ENCODE measurements at places on chromosomes 1 and 21.

- no peak for DNase-seq
Observed at GRCh38 chr1:39220891-39221870, 16.7 kb downstream of the MACF1 start.

GRCh38 chr21:32535612-32536011 is 49.7 kb downstream of the TCP10L start:
- no peak for DNase-seq

DNA sequence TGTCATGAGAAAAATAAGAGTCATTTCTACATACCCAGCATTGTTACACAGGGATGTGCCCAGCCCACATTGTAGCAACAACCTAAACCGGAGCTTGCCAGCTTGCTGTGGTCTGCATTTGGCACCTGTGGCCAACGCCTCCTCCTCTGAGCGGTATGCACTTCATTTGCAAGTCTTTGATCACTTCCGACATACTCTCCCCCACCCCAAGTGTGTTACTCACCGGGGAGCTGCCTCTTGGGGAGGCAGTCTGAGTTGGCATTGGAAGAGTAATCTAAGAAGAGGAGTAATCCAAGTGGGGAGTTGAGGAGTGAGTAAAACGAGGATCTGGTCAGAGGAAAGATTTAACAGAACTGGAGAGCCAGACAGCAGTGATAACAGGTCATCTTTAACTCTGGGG is 3.8 kb downstream of the BCL9 start:
- no peak for DNase-seq

GRCh38 chr21:39353295-39353694 is 4.4 kb upstream of the HMGN1 start:
- DNase-seq = no peak

GRCh38 chr1:11429226-11429625 is 49.7 kb upstream of the DISP3 start:
- no peak for DNase-seq

DNA sequence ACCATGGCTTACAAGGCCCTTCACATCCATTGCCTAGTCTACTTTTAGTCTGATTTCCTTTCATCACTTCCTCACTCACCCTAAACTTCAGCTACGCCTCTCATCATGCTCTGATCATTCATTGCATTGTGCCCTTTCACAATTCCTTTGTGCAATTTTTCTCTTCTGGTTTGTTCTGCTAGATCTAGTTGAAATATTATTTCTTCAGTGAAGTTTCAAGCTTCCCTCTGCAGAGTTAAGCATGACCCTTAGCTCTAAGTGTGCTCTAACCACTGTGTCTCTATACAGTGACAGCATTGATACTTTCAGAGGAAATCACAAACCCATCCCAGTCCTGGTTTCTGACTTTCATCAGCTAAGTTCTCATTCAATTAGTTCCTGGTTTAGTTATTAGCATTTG is 166.1 kb downstream of the PLA2G4A start:
- no peak for DNase-seq

- no peak for DNase-seq
Observed at GRCh38 chr1:26429721-26430120, 2.4 kb upstream of the DHDDS start.

- no peak for DNase-seq
Observed at GRCh38 chr1:20726932-20727745, 5.4 kb downstream of the SH2D5 start.

DNA sequence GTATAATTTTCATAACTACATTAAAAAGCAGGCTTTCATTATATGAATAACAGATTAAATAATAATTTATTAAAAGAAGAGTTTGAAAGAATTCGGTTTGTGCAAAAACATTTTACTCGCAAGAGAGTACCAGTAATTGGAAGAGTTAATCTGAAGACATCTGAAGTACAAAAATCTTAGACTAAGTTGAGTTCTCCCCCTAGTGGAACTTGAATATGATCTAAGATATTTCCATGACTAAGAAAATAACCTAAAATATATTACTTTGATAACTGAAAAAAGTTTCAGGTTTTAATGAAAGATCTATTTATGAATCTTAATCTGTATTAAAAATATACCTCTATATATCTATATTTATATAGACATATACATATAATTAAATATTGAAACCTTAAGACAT is 112.5 kb upstream of the GFI1 start:
- DNase-seq = peak; percentile 8

- no peak for DNase-seq
Observed at GRCh38 chr1:167093846-167094516, at the start of gene STYXL2. Gene STYXL2 (plus strand): TSS chr1:167094075. CDS start chr1:167094850, 775 bp downstream.

- DNase-seq = peak; percentile 79
Observed at GRCh38 chr1:149917571-149918144, at the start of gene SV2A. Gene SV2A (minus strand): TSS chr1:149917844. CDS start chr1:149913840, 4,004 bp downstream.

- DNase-seq = peak; percentile 58
Observed at GRCh38 chr21:42651515-42652401, 1.7 kb upstream of the PDE9A start.

DNA sequence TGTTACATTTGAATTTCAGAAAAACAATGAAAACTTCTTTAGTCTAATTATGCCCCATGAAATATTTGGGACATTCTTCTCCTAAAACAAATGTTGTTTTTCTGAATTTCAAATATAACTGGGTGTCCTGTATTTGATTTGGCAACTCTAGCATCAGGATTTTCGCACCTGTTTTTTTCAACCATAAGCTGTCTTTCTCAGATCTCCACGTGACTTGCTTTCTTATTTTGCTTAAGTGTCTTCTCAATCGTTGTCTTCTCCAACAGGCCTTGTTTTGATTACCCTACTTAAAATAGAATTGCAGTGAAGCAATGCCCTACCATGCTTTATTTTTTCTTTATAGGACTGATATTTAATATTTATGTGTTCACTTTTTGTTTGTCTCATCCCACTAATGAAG is 752.8 kb upstream of the RGS18 start:
- DNase-seq = no peak

DNA sequence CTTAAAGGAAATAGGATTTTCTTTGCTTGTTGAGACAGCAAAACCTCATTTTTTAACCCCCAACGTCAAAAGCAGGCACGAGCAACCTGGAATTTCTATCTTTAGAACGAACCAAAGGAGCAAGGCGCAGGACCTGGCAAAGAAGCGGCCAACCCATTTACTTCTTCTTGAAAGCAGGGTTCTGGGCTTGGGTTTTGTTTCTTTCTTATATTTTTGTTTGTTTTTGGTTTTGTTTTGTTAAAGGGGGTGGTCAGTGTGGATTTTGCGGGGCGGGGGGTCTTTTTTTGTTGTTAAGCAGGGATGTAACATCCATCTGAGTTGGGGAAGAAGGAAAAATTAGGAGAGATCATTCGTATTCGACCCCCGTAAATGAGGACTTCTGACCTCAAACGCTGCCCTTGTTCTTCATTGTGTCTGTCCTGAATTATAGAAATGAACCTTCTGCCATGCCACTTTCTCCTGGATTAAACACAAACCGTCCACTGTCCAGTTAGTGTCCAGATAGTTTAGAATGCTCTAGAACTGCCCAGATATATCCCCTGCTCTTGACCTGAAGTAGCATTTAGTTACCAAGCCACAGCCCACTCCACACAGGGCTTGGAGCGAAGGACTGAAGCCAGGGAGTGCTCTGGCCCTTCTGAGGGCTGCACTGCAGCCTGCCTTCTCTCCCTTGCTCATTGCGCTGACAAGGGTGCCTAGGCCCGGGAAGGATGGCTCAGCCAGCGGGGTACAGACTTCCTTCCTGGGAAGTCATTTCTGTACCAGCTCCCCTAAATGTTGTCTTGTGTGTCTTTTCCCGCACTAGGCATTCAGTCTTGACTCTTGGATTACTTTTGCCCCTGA is 909 bp upstream of the APP start:
- DNase-seq = no peak

DNA sequence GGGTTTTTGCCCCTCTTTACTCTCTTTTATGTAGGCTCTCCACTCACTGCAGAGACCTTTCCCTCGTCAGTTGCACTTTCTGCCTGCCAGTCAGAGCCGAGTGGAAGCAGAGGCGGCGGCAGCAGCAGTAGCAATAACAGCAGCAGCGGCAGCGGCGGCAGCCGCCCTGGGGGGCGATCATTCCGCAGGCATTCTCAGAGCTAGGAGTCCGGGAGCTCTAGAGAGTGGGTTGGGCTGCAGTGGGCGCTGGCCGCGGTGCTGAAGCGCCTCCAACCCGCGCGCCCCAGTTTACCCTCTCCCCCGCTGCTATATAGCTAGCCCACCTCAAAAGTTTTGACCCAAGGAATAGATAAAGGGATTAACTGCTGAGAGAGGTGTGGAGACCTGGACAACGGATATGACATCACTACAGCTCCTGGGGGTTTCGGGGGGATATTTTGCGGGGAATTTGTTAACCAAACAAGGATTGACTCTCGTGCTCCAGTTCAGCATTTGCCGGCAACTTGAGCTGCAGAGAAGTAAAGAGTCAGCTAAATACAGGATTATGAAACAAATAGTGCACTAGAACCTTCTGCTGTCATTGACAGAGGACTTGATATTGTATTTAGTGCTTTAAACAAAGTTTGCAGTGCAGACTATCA is at the start of gene OLFM3:
TSS of gene OLFM3 (minus strand) at position 102 of the 641 bp plus-strand sequence.
- peak; percentile 69 for DNase-seq

- no peak for DNase-seq
Observed at GRCh38 chr1:45306319-45306718, 20.4 kb upstream of the HPDL start.

DNA sequence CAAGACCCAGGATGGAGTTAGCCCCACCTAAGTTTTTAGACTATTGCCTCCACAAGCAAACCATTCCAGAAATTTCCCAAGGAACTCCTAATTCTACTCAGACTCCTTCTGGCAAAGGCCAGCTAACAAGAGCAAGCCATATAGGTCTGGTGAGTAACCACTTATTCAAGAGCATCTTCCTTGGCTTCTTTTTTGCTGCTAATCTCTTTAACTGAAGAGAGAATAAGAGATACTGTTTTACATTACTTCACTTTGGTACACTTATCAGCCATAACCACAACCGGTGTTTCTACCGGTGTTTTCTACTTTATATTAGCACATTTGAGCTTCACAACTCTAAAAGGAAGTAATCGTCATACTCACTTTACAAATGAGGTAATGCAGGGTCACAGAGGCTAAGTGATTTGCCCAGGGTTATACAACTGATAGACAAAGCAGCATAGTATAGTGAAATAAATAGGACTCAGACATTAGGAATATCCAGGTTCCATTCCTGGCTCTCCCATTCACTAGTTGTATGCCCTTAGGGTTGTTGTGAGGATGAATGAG is 1.7 kb upstream of the EPS15 start:
- no peak for DNase-seq

GRCh38 chr1:183274836-183275235 is 88.8 kb downstream of the LAMC2 start:
- peak; percentile 14 for DNase-seq

GRCh38 chr1:33163621-33164519 is 18.0 kb downstream of the TRIM62 start:
- no peak for DNase-seq

- no peak for DNase-seq
Observed at GRCh38 chr1:116387551-116387950, 14.5 kb downstream of the ATP1A1 start.

GRCh38 chr1:111222308-111223125 is 5.0 kb upstream of the CHI3L2 start:
- DNase-seq = peak; percentile 82

GRCh38 chr1:235326719-235327558 is 1.0 kb downstream of the ARID4B start:
- DNase-seq = peak; percentile 64

DNA sequence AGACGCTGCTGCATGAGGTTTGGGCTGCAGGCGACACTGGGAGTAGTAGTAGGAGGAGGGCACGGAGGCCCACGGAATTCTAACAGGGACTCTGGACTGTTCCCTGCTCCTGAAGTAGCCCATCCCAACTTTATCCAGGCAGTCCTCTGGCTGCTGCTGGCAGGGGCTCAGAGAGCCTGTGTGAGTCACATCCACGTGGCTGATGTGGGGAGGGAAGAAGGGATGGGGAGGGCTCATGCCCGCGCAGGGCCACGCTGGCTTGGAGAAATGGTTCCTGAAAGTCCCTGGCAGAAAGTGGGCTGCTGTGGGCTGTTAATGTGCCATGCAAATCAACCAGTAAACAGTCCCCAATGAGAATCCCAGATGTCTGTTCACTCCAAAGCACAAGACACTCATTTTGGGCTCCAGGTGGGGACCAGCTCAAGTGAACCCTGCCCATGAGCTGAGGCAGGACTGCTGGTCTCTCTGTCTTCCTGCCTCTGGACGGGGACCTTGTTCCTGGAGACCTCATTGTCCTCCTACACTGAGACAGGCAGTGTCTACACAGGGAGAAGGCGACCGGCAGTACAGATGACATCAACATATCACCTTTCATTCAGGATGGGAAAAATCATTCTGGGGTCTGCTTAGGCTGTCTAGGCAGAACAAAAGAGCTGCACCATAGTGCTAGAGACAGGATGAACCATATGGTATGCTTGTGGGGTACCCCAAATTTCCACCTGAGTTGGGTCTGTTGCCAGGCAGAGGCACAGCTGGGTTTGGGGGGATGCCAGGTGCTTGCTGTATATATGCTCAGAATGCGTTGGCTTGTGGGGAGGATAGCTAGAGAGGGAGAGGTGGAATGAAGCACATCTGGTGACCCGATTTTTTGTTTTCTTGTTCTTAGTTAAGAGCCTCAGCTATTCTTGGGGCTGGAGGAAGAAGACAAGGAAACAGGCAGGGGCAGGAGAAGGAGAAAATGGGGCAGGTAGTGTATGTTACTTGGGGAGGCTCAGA is 57.9 kb upstream of the FMOD start:
- DNase-seq = no peak

- DNase-seq = no peak
Observed at GRCh38 chr21:41506611-41507520, 1.1 kb downstream of the TMPRSS2 start.

DNA sequence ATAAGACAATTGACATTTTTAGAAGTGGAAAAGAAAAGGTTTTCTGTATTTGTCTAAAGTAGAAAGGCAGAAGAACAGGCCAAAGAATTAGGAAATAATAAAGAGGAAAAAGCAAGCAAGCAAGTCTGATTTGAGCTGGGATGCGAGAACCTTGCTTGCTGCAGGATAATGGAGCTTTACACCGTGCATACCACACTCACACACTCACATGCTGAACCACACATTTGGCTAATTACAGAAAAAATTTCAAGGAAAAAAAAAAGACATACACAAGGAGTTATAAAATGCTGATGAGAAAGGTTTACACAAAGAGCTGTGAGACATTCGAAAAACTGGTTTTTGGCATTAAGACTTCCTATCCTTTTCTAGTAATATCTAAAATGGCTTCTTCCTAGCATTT is 593.9 kb downstream of the KIF26B start:
- no peak for DNase-seq

- no peak for DNase-seq
Observed at GRCh38 chr21:41102281-41102680, 65.7 kb upstream of the BACE2 start.

Data from D341Med (cell line).